ENCODE measurements at places on chromosomes 11 and 22.

- no peak for DNase-seq
These were observed 23.2 kb downstream of the MS4A4A start for GRCh38 chr11:60303661-60304060.

GRCh38 chr11:60844870-60845221 lies 2.9 kb downstream of the CCDC86 start:
- no peak for DNase-seq

DNA sequence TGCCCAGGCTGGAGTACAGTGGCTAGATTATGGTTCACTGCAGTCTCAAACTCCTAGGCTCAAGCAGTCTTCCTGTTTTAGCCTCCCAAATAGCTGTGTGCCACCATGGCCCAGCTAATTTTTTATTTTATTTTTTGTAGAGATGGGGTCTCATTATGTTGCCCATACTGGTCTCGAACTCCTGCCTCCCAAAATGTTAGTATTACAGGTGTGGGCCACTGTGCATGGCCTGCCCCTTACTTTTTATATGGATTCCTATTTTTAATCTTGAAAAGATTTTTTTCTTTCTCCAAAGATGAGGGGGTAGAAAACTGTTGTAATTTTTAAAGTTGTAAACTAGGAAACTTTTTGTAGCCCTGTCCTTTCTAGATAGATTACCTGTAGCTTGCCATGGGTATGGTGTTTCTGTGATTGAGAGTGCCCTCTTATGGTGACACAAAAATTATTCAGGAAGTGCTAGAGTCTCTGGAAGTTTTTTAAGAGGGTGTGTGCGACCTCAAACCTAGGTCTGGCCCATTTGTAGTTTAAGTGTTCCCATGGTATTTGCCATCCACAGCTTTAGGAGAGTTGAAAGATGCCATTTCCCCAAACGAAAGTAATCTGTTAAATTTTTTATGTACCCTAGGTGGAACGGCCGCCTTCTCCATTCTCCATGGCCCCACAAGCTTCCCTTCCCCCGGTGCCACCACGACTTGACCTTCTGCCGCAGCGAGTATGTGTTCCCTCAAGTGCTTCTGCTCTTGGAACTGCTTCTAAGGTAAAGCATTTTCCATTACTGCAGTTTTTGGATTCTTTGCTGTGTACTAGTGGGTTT lies 32.4 kb downstream of the MCAM start:
- DNase-seq, result peak; percentile 1

DNA sequence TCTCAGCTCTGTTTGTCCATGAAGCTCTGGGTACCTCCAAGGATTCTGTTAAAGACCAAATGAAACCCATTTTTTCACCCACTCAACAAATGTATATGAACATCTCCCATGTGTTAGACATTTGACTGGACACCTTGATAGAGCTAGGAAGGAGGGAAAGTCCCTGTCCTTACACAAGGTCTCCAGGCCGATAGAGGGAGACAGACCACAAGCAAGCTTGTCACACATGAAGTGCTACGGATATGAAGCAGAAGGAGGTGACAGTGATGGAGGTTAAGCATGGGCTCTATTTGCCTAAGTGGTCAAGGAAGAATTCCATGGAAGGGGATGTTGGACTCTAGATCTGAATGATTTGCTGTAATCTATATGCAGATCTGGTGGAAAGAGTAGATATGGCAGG lies 138.5 kb downstream of the MYO18B start:
- no peak for DNase-seq

DNA sequence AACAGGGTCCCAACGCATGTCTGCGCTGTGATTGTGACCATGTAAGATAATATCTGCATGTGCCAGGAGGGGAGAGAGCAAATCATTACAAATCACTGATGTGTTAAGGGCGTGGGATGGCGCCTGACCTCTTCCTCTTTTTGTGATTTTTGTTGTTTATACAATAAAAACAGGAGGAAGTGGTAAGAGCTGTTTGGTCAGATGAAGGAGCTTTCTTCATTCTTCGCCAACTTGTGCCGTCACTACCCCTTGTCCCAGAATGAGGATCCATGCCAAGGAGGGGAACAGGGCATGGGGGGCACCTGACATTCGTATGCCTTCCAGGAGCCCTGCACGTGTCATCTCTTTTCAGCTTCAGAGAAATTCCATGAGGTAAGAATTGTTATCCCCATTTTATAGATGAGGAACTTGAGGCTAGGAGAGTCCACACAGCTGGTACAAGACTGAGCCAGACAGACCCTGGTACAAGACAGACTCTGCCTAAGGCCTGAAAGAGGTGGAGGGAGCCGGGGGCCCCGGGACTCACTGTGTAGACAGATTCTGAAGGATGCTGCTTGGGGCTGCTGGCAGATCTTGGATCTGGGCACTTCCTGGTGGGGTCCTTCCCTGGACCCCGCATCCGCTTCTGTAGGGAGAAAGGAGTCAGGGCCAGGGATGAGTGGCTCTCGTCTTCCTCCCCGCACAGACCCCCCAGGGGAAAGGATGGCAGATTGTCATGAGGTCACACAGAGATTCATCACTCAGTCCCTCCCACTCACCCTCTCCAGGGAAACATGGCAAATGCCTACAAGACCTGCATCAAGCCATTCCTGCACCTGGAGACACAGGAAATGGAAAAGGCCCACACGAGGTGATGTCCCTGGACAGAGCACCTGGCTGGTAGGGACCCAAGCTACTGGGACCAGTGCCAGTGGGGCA lies 34.6 kb downstream of the NFAM1 start:
- no peak for DNase-seq

- peak; percentile 46 for DNase-seq
These were observed 3.8 kb upstream of the CREB3L1 start for GRCh38 chr11:46273511-46274205.

DNA sequence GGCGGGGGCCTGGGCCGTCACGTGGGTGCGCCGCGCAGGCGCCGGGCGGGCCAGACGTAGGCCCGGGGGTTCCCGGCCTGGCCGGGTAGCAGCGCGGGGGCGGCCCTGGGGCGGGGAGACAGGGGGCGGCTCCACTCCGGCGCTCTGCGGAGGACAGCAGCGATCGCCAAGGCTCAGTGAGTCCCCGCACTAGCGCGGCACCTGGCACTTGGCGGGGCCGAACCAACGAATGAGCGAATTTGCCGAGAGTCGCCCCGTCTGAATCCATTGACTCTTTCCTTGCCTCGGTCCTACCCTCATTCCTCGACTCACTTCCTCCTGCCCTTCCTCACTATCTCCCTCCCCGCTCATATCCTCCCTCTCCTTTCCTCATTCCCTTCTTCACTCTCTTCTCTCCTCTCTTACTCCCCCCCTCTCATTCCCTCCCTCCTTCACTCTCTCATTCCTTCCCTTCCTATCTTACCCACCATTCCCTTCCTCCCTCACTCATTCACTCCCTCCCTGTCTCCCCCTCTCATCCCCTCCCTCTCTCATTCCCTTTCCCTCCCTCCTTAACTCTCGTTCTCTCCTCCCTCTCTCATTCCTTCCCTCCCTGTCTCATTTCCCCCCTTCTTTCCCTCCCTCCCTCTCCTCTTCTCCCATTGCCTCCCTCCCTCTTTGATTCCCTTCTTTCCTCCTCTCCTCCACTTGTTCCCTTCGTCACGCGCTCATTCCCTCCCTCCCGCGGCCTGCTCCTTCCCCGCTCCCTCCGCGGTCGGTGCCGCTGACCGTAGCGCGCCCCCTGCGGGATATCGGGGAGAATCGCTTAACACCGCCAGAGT lies 476 bp upstream of the KLHL22 start:
- DNase-seq, result peak; percentile 91

DNA sequence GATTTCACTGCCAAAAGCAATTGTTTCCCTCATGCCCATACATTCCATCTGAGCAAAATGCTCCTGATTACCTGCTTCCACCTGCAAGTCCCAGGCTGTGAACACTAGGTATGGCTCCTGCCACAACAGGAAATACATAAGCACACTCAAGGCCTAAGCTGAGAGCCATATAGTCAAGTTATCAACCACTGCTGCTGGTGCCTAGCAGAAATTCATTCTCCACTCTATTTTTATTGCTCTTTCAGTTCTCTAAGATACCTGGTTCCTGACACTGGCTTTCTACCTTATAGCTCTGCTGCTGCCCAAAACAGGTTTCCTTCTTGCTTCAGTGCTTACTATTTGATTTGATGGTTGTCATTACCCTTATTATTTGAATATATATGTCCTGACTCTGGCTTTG lies 31.6 kb downstream of the SLC36A4 start:
- DNase-seq, result no peak

Measured in NCI-H774 (cell line).